ENCODE measurements at places on chromosomes 5 and 9.

GRCh38 chr9:69637817-69638200, 34.4 kb downstream of the APBA1 start:
- H3K4me1 ChIP-seq: no peaks in the 10 kb centered on the region
- no peak overlapping the region for H3K4me3 ChIP-seq
- no peaks in the 10 kb centered on the region for H3K36me3 ChIP-seq
- H3K27me3 ChIP-seq: peaks cover 13% of the 10 kb centered on the region
- no peak overlapping the region for H3K27ac ChIP-seq
- DNase-seq: no peak

DNA sequence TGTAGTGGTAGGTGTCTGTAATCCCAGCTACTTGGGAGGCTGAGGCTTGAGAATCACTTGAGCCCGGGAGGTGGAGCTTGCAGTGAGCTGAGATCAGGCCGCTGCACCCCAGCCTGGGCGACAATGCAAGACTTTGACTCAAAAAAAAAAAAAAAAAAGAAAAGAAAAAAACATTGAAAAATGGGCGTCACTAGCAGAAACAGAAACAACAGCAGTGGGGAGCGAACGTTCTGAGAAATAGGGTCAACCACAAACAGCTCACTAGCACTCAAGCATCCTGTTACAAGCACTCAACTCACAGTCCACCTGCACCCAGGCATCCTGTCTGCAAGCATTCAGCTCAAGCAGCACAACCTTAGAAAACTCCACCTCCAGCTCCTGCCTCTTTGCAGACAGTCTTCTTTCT, 17.2 kb downstream of the TRIM14 start:
- H3K36me3 ChIP-seq: peaks cover 44% of the 10 kb centered on the region
- DNase-seq: peak; percentile 63
- peak overlapping the region; percentile 63 for H3K27ac ChIP-seq
- peak overlapping the region; percentile 17 for H3K4me3 ChIP-seq
- H3K27me3 ChIP-seq: no peaks in the 10 kb centered on the region

DNA sequence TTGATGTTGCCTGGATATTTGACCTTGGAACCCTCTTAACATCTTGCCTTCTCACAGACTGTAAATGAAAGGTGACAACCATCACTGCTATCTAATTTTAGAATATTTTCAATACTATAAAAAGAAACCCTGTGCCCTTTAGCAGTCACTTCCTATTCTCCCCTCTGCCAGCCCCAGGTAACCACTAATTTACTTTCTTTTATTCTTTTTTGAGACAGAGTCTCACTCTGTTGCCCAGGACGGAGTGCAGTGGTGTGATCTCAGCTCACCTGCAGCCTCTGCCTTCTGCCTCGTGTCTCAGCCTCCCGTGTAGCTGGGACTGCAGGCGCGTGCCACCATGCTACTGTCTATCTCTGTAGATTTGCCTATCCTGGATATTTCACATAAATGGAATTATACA, 43.6 kb downstream of the FRMPD1 start:
- no peak for DNase-seq
- H3K27ac ChIP-seq: no peak overlapping the region
- H3K4me1 ChIP-seq: no peaks in the 10 kb centered on the region
- H3K27me3 ChIP-seq: peaks cover 36% of the 10 kb centered on the region
- H3K4me3 ChIP-seq: no peak overlapping the region

- no peaks in the 10 kb centered on the region for H3K27me3 ChIP-seq
- H3K27ac ChIP-seq: peak overlapping the region; percentile 13
- no peak overlapping the region for H3K4me3 ChIP-seq
These were observed 59.5 kb downstream of the ERMP1 start for GRCh38 chr9:5773324-5773999.

DNA sequence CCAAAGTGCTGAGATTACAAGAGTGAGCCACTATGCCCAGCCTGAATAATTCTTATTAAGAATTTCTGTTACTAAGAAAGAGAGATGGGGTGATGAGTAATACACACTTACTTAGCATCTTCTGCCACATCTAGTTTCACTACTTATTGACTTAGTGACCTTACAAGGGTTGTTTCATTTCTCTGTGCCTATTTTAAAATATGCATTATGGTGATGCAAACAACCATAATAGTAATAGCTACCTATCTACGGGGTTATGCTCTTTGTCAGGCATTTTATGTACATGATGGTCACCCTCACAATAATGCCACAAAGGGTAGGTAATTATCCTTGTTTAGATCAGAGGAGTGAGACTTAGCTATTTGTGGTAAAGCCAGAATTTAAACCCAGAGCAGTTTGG, 499.0 kb upstream of the SGCD start:
- H3K36me3 ChIP-seq: no peaks in the 10 kb centered on the region
- no peak overlapping the region for H3K4me3 ChIP-seq
- H3K27ac ChIP-seq: no peak overlapping the region
- peaks cover 1% of the 10 kb centered on the region for H3K4me1 ChIP-seq
- no peak for DNase-seq
